ENCODE measurements at places on chromosomes 7 and 10. TPM values are rescaled to one million over a fixed set of nuclear protein-coding genes. Genes with fewer than 3 reads are reported as not detected.

The SEC31B gene
- total RNA-seq: 2.4 TPM

The OR6V1 gene
- total RNA-seq: not detected

The MSMB gene
- total RNA-seq: not detected

The C10orf88 gene
- 19.3 TPM for total RNA-seq

The DRGX gene
- not detected for total RNA-seq

The NRP1 gene
- 316 TPM for total RNA-seq

The WDFY4 gene
- total RNA-seq: 7.1 TPM

The FAM221A gene
- 8.4 TPM for total RNA-seq

The AMZ1 gene
- not detected for total RNA-seq

The ADCY1 gene
- 0.26 TPM for total RNA-seq

The CRPPA gene
- 0.86 TPM for total RNA-seq

The GTPBP10 gene
- 14.0 TPM for total RNA-seq

The LAMB1 gene
- 685 TPM for total RNA-seq

The UFSP1 gene
- 2.6 TPM for total RNA-seq

The POU6F2 gene
- total RNA-seq: not detected

The IFIT2 gene
- total RNA-seq: 2.2 TPM

The DEPP1 gene
- total RNA-seq: 395 TPM

The GRM3 gene
- not detected for total RNA-seq

The FBXO24 gene
- total RNA-seq: 0.74 TPM

The PIP gene
- not detected for total RNA-seq

The FAM13C gene
- 0.11 TPM for total RNA-seq

The GDF2 gene
- total RNA-seq: not detected

The PNLIPRP1 gene
- total RNA-seq: not detected

The TRIP6 gene
- total RNA-seq: 61.0 TPM

The VAX1 gene
- not detected for total RNA-seq

Data from pulmonary artery endothelial cell (primary cell).